ENCODE measurements at places on chromosomes 11 and 22.

- peak; percentile 12 for DNase-seq
Observed at GRCh38 chr22:49299821-49300231, 527.8 kb downstream of the BRD1 start.

DNA sequence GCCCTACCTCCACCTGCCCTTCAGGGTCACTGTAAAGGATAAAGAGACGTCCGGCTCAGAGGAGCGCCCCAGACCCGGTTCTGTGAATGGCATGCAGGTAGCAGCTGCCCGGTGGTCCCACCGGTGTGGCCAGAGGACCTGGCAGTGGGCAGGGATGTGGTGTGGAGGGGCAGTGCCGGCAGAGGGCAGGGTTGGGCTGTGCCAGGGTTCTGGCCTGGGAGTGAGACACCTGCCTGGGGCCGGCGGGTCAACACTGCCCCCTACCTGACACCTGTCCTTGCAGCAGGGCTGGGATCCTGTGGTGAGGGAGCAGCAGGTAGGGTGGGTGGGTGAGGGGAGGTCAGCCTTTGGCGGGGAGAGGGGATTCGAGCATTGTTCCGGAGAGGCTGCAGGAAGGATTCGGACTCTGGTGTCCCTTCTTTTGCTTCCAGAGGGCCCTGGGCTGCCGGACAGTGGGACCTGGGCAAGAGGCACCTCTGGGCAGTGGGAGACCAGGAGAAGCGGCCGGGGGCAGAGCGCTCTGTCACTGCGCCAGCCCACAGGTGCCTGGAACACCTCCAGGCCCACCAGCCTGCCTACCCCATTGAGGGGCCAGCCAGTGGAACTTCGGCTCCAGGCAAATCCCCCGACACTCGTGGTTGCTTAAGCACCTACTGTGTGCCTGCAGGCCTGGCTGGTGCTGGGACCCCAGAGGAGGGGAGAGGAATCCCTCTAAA, 1.6 kb upstream of the PHLDA2 start:
- peak; percentile 46 for DNase-seq

GRCh38 chr11:102603576-102603975, 21.6 kb downstream of the MMP20 start:
- DNase-seq, result no peak

GRCh38 chr11:124982043-124982442, 28.0 kb downstream of the CCDC15 start:
- DNase-seq, result no peak

DNA sequence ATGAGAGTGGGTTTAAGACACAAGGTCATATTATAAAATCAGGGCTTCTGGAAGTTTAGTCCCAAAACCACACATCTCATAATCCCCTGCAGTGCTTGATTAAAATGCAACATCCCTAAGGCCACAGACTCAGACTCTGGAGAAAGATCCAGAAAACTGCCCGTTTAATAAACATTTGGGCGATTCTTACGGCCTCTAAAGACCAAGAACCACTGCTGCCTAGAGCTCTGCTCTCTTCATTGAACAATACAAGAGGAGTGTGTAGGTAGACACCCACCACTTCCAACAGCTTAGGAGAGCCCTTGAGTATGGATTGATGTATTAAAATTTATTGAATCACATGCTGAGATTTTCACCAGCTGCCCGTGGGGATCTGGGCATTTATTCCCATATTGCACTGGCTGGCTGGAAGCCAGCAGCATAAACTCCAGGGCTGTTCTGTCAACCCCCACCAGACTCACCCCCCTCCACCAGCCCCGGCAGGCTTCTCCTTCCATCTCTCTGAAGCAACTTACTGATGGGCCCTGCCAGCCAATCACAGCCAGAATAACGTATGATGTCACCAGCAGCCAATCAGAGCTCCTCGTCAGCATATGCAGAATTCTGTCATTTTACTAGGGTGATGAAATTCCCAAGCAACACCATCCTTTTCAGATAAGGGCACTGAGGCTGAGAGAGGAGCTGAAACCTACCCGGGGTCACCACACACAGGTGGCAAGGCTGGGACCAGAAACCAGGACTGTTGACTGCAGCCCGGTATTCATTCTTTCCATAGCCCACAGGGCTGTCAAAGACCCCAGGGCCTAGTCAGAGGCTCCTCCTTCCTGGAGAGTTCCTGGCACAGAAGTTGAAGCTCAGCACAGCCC, 749 bp upstream of the BEST1 start:
- no peak for DNase-seq

DNA sequence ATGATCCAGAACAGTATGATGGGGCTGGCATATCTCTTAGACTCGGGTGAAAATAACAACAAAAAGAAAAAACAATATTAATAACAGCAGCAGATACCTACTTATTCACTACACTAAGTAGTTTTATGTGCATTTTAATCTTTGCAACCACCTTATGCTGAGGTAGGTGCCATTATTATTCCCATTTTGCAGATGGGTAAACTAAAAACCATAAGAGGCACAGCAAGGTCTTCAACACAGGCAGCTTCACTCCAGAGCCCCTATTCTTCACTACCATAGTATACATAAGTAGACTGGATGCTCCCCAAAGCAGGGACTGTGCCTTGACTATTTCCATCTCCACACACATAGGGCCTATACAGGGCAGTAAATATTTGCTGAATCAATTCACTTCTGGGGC, 41.0 kb downstream of the CLPB start:
- no peak for DNase-seq

GRCh38 chr11:47413908-47414684, 5.7 kb downstream of the SLC39A13 start:
- DNase-seq, result no peak

DNA sequence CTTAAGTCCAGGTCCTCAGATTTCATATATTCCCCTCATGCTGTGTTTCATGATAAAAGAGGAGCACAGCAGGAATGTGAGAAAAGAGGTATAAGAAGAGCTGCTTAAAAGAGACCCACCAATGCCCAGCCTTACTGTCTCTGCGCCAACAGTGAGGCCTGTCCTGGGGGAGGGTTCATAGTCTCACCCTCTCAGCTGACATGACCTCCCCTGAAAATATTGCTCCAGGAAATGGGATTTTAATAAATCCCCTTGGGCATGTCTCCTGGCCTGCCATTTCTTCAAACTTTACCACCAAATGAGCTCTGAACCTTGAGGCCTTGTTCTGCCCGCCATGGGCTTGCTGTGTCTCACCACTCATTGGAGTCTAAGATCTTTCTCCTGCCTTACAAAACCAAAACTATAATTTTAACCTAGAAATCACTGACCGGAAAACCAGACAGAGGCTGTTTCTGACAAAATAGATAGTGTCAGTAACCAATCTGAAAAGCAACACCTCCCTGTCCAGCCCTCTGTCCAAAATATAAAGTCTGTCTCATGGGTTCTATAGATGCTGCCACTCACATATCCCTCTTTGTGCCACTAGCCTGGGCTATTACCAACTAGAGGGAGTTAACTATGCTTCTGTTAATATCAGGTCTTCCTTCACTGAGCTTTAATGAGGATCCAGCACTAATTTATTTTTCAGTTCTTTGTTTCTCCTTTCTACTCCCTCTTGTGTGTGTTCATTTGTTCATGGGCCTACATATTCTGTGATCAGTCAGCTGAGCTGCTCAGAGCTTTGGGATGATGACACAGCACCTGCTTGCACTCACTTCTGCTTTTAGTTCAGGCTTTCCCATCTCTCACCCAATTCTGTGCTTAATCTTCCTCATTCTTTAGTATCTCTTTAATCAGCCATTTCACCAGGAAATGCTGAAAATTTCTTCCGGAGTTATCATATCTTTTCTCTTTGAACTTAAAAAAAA, at the start of gene OR2AG2:
TSS of gene OR2AG2 (minus strand) at position 51 of the 968 bp plus-strand sequence. CDS start 3,019 bp downstream, outside the sequence.
- DNase-seq, result no peak
